Epithelial cell of alveolus of lung (primary cell): ENCODE measurements at places on chromosomes 4 and X. TPM values are rescaled to one million over a fixed set of nuclear protein-coding genes. Genes with fewer than 3 reads are reported as not detected.

AKAP14 gene
- total RNA-seq = not detected in 2 replicates

MAP9 gene
- 6.6 and 9.3 TPM in 2 replicates for total RNA-seq

MAGEA9 gene
- not detected in 2 replicates for total RNA-seq

VCX3A gene
- total RNA-seq = not detected in 2 replicates

UGT2B7 gene
- 0.65 TPM in 1 of 2 replicates, not detected in the other for total RNA-seq

SRPK3 gene
- total RNA-seq = 0.13 and 0.24 TPM in 2 replicates

PIGA gene
- 4.4 and 4.6 TPM in 2 replicates for total RNA-seq

GRIA3 gene
- 0.39 TPM in 1 of 2 replicates, not detected in the other for total RNA-seq

PDZD11 gene
- 45.1 and 67.9 TPM in 2 replicates for total RNA-seq

PRDM8 gene
- 1.3 and 11.9 TPM in 2 replicates for total RNA-seq

CPZ gene
- 0.91 and 8.3 TPM in 2 replicates for total RNA-seq

CT47B1 gene
- not detected in 2 replicates for total RNA-seq

BGN gene
- 37.9 and 67.1 TPM in 2 replicates for total RNA-seq

GALNTL6 gene
- total RNA-seq = not detected in 2 replicates

LDB2 gene
- 10.2 and 12.5 TPM in 2 replicates for total RNA-seq

PAGE2B gene
- total RNA-seq = not detected in 2 replicates

TNIP3 gene
- total RNA-seq = 0.39 TPM in 1 of 2 replicates, not detected in the other

TLR8 gene
- total RNA-seq = not detected in 2 replicates

WDR19 gene
- total RNA-seq = 9.3 and 19.2 TPM in 2 replicates

GAB3 gene
- total RNA-seq = 0.40 and 1.9 TPM in 2 replicates

NIPAL1 gene
- 3.4 TPM in 1 of 2 replicates, not detected in the other for total RNA-seq

CT45A10 gene
- total RNA-seq = not detected in 2 replicates

SSX3 gene
- not detected in 2 replicates for total RNA-seq

PCDH7 gene
- 27.8 and 94.8 TPM in 2 replicates for total RNA-seq

VEGFD gene
- not detected in 2 replicates for total RNA-seq

IDS gene
- total RNA-seq = 28.1 and 34.9 TPM in 2 replicates

USP17L13 gene
- total RNA-seq = not detected in 2 replicates

ELF4 gene
- total RNA-seq = 12.5 and 18.9 TPM in 2 replicates

APLN gene
- total RNA-seq = 4.0 and 4.7 TPM in 2 replicates

CFAP99 gene
- not detected in 2 replicates for total RNA-seq

CXCR3 gene
- not detected in 2 replicates for total RNA-seq

POLN gene
- total RNA-seq = 0.65 and 0.96 TPM in 2 replicates

MAGEC2 gene
- total RNA-seq = not detected in 2 replicates

GAGE1 gene
- total RNA-seq = not detected in 2 replicates
